ENCODE measurements at places on chromosomes 1 and 21. TPM values are rescaled to one million over a fixed set of nuclear protein-coding genes. Genes with fewer than 3 reads are reported as not detected.
A peak's percentile ranks its signal among the peaks of the same experiment; 100 is the strongest.

GRCh38 chr1:95287825-95288224, 53.8 kb downstream of the RWDD3 start:
- DNase-seq = no peak
- H3K27me3 ChIP-seq = no peaks in the 10 kb centered on the region
- H3K27ac ChIP-seq = no peak overlapping the region
- no peaks in the 10 kb centered on the region for H3K4me1 ChIP-seq
- H3K36me3 ChIP-seq = no peaks in the 10 kb centered on the region
- no peak overlapping the region for H3K4me3 ChIP-seq

GJA4 gene
- total RNA-seq = 0.17 TPM

SYNJ1 gene
- 17.3 TPM for total RNA-seq

- no peak for DNase-seq
- no peak overlapping the region for H3K4me3 ChIP-seq
- H3K4me1 ChIP-seq = peaks cover 5% of the 10 kb centered on the region
- no peak overlapping the region for H3K27ac ChIP-seq
- peaks cover 24% of the 10 kb centered on the region for H3K27me3 ChIP-seq
Measured at GRCh38 chr1:94617134-94617805, 75.7 kb upstream of the F3 start.

GRCh38 chr1:224789311-224789710, 140.2 kb upstream of the DNAH14 start:
- peaks cover 11% of the 10 kb centered on the region for H3K4me1 ChIP-seq
- H3K27me3 ChIP-seq = no peaks in the 10 kb centered on the region
- H3K27ac ChIP-seq = no peak overlapping the region
- DNase-seq = no peak
- H3K4me3 ChIP-seq = no peak overlapping the region

SPRR2A gene
- not detected for total RNA-seq

HUNK gene
- total RNA-seq = not detected

- no peak overlapping the region for H3K27ac ChIP-seq
- H3K4me3 ChIP-seq = no peak overlapping the region
- peaks cover 30% of the 10 kb centered on the region for H3K4me1 ChIP-seq
- DNase-seq = no peak
- no peaks in the 10 kb centered on the region for H3K36me3 ChIP-seq
Measured at GRCh38 chr1:10220200-10220599, 9.8 kb downstream of the KIF1B start.

EPHA10 gene
- total RNA-seq = 0.74 TPM

DNA sequence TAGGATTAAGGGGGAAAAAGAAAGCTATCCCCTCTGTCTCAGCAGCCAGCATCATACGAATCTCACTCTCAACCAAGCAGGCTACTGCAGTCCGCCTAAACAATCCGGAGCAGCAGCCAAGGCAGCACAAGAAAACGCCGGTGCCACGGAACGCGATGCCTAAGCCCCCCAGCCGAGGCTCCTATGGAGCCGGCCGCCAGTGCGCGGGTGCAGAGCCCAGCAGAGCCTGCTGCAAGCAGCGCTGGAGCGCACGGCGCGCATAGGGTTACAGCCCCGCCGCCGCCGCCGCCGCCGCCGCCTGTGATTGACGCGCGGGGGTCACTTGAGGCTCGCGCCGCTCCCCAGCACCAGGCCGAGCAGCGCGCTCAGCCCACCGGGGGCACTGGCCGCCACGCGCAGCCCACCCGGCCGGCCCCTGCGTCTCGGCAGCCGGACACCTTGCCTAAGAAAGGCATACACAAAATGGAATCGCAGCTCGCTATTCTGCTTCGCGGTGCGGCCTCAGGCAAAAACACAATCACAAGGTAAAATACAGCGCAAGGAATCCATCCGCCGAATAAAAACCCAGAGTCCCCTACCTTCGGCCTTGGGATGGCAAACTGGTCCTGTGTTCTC, 780 bp downstream of the HIVEP3 start:
- H3K27ac ChIP-seq = peak overlapping the region; percentile 34
- H3K27me3 ChIP-seq = no peaks in the 10 kb centered on the region
- H3K4me1 ChIP-seq = peaks cover 82% of the 10 kb centered on the region
- H3K36me3 ChIP-seq = peaks cover 6% of the 10 kb centered on the region

DNA sequence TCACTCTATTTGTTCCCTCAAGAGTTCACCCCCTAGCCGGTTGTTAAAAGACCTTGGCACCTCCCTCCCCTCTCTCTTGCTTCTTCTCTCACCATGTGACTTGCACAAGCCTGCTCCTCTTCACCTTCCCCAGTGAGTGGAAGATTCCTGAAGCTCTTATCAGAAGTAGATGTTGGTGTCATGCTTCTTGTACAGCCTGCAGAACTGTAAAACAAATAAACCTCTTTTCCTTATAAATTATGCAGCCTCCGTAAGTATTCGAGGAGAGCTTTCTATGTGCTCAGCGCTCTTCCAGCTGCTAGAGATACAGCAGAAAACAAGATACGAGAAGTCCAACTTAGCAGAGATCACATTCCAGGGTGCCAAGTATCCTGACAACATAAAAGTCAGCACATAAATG, 147.0 kb upstream of the RUNX1 start:
- peaks cover 13% of the 10 kb centered on the region for H3K36me3 ChIP-seq
- H3K4me3 ChIP-seq = no peak overlapping the region
- DNase-seq = no peak
- H3K4me1 ChIP-seq = peaks cover 40% of the 10 kb centered on the region

- peak; percentile 25 for DNase-seq
- peak overlapping the region; percentile 89 for H3K27ac ChIP-seq
- no peaks in the 10 kb centered on the region for H3K27me3 ChIP-seq
- peak overlapping the region; percentile 98 for H3K4me3 ChIP-seq
- H3K36me3 ChIP-seq = peaks cover 29% of the 10 kb centered on the region
Measured at GRCh38 chr21:46322351-46323226, 1.1 kb downstream of the C21orf58 start.

DNA sequence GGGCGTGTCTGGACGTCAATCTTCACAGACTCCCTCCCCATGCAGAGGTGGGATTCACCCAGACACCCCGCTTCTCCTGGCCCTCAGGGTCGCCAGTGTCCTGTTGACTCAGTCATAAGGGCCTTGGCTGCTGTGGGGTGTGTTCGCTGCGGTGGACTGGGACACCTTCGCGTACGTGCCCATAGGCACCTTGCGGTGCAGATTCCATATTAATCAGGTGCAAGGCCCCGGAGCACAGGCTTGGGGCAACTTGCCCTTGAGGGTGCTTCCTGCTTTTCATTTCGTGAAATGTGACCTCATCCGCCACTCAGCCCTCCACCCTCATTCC, 398 bp upstream of the SLC30A10 start:
- no peak for DNase-seq
- peaks cover 57% of the 10 kb centered on the region for H3K27me3 ChIP-seq
- H3K36me3 ChIP-seq = no peaks in the 10 kb centered on the region
- H3K4me1 ChIP-seq = peaks cover 4% of the 10 kb centered on the region
- peak overlapping the region; percentile 71 for H3K4me3 ChIP-seq
- H3K27ac ChIP-seq = no peak overlapping the region

DNA sequence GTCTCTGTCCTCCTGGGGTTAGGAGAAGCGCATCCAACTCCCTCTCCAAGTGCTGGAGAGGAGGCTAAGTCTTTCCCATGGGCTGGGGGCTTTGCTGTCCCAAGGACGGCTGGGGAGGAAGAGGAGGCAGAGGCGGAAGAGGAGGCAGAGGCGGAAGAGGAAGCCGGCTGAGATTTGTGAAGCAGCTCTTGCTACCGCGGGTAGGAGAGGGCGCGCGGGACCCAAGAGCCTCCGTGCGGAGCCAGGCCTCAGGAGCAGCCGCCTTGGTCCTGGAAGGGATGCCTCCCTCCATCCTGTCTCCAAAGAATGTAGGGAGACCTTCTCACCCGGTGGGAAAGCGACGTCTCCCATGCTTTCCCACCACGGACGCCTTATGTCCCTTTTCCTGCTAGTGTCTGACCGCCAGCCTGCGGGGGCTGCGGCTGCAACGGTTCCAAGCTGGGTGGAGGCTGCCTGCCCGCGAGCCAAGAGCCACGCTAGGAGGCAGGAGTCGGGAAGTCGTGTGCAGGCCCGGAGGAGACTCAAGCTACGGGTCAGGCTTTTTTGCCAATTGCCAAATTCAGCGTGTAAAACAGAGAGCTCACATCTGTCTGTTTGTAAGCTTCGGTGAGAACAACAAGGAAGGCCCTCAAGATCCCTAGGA, 320.3 kb downstream of the FAM72C start:
- H3K4me3 ChIP-seq = no peak overlapping the region
- no peaks in the 10 kb centered on the region for H3K4me1 ChIP-seq
- no peaks in the 10 kb centered on the region for H3K27me3 ChIP-seq
- H3K27ac ChIP-seq = no peak overlapping the region

- H3K36me3 ChIP-seq = no peaks in the 10 kb centered on the region
- H3K4me3 ChIP-seq = peak overlapping the region; percentile 39
- DNase-seq = peak; percentile 44
- H3K27ac ChIP-seq = no peak overlapping the region
- no peaks in the 10 kb centered on the region for H3K27me3 ChIP-seq
Measured at GRCh38 chr1:111570781-111571181, 48.8 kb upstream of the RAP1A start.

DNA sequence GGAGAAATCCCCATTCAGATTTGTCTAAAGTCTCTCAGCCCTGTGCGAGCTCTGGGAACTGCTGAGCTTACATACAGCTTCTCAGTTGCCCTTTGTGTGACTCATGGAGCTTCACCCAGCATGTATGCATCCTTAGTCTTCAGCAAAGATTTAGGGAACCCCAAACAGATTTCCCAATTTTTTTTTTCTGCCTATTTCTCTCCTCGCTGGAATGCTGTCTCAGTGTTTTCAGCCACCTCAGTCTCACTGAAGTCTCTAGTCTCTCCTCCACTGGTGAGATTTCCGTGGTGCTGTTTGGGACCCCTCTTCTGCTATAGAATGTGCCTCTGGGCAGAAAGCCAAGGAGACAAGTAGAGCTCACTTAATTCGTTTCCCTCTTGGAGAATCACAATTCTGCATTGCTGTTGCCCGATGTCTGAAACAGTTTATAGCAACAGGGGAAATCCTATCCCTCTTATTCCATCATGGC, 28.1 kb upstream of the TXLNA start:
- no peaks in the 10 kb centered on the region for H3K27me3 ChIP-seq
- no peak for DNase-seq

DNA sequence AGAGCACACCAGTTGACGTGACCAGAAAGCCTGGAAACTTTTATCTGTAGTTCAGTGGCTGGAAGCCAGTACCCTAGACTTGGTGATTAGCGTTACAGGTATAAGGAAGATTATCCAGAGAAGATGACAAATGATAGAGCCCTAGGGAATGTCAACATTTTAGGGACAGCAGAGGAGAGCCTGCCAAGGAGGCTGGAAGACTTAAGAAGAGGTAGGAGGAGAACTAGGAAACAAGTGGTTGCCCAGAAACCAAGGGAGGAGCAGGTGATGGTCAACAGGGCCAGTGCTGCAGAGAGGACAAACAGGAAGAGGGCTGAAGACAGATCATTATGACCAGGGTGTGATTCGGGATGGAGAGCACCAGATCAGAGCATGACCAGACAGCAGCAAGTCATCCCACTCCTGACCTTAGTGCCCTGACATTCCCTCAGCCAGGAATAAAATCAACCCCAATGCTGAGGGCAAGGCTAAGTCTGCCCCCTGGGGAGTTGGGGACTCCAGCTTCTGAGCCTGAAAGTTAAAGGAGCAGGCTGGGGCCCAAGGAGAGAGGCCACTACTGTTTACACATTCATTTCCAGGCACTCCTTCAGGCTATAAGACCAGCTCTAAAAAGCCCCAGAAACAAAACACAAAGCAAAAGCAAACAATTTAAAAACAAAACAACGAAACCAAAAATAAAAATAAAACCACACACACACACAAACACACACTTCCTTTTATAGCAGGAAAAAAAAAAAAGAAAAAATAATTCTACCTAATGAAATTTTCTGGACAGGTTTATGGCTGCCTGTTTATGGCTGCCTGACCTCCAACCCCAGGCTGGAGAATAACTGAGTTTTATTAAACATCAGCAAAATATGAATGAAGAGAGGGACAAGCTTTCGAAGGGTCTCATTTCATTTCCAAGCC, 48.6 kb upstream of the LRRC52 start:
- no peaks in the 10 kb centered on the region for H3K36me3 ChIP-seq
- no peak for DNase-seq
- no peaks in the 10 kb centered on the region for H3K4me1 ChIP-seq
- H3K4me3 ChIP-seq = no peak overlapping the region
- no peak overlapping the region for H3K27ac ChIP-seq
- H3K27me3 ChIP-seq = peaks cover 12% of the 10 kb centered on the region

GRCh38 chr21:38959692-38960061, 153.9 kb downstream of the ETS2 start:
- peak overlapping the region; percentile 58 for H3K4me3 ChIP-seq
- no peaks in the 10 kb centered on the region for H3K27me3 ChIP-seq
- H3K4me1 ChIP-seq = peaks cover 53% of the 10 kb centered on the region
- H3K36me3 ChIP-seq = peaks cover 12% of the 10 kb centered on the region

DNA sequence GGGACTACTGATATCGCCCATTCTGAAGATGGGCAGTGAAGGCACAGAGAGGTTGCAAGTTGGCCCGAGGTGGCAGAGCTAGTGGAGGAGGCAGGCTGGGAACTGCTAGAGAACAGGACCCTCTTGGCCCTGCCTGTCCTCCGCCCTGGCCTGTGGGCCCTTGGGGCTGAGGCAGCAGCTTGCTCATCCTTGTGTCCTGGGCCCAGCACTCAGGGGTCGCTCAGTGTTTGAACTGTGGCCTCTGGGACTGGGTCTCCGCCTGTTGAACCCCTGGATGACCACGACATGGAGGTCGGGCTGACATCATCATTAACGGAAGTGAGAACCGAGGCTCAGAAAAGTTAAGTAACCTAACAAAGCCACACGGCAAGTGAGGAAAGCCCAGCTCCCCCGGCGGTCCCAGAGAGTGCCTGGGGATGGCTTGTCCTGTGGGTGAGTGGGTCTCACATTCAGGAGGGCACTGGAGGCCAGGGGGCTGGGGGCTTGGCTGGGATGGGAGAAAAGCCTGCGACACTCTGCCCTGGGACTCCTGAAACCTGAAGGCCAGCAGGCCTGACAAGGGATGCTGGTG, 23.0 kb upstream of the DDOST start:
- peaks cover 24% of the 10 kb centered on the region for H3K27me3 ChIP-seq
- H3K36me3 ChIP-seq = no peaks in the 10 kb centered on the region
- DNase-seq = no peak
- no peaks in the 10 kb centered on the region for H3K4me1 ChIP-seq

- no peak overlapping the region for H3K27ac ChIP-seq
- no peaks in the 10 kb centered on the region for H3K36me3 ChIP-seq
Measured at GRCh38 chr1:210556475-210556874, 227.8 kb downstream of the HHAT start.

VSIG8 gene
- total RNA-seq = not detected

DNA sequence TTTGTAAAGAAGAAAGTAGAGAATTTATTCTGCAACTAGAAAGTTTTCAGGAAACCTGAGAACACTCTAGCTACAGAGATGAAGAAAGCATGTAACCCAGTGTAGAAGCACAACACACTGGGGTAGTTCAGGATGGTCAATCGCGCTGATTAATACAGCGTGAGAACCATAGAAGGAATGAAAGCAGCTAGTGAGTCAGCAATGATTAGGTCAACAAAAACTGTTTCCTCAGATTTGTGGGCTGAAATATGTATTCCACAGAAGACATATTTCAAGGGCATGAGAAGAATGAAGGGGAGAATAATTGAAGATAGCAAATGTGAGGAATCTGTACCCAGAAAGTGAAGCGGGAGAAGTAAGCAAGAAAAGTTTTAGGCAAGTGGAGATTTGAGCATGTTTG, 97.8 kb upstream of the ADGRL2 start:
- no peaks in the 10 kb centered on the region for H3K27me3 ChIP-seq
- no peak for DNase-seq
- no peak overlapping the region for H3K4me3 ChIP-seq
- H3K36me3 ChIP-seq = no peaks in the 10 kb centered on the region
- H3K4me1 ChIP-seq = no peaks in the 10 kb centered on the region
- H3K27ac ChIP-seq = no peak overlapping the region

GRCh38 chr21:25462517-25462971, 144.7 kb downstream of the MRPL39 start:
- H3K36me3 ChIP-seq = peaks cover 18% of the 10 kb centered on the region
- DNase-seq = no peak
- H3K4me1 ChIP-seq = peaks cover 87% of the 10 kb centered on the region

Data from activated T-cell treated with anti-CD3 and anti-CD28 coated beads, Interleukin-2, amount 50 U/mL, for 72 hours (primary cell).